ENCODE measurements at places on chromosomes 4 and X. TPM values are rescaled to one million over a fixed set of nuclear protein-coding genes. Genes with fewer than 3 reads are reported as not detected.

VSIG4 gene
- total RNA-seq: 30.4 TPM

MAN2B2 gene
- 40.3 TPM for total RNA-seq

- DNase-seq: no peak
Observed at GRCh38 chr4:109690690-109691410, 12.4 kb downstream of the CASP6 start.

GRCh38 chr4:89665662-89666061, 171.3 kb downstream of the SNCA start:
- DNase-seq: no peak

DNA sequence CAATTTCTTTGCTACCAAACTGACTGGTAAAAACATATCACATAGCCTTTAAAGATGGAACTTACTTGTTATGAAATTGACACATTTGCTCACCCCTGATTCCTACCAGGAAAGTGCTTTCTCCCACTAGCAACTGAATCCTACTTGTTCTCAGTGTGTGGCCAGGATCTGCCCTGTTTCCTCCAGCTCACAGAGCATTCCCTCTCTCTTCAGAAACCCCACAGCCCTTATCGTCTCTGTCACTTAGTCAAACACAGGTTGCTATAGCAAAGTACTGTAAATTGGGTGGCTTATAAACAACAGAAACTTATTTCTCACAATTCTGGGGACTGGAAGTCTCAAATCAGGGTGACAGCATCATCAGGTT, 265.2 kb upstream of the BOD1L1 start:
- DNase-seq: no peak

Measured in left colon (tissue), 2 donors.